Fibroblast of villous mesenchyme (primary cell): ENCODE measurements at places on chromosomes 5 and 9. TPM values are rescaled to one million over a fixed set of nuclear protein-coding genes. Genes with fewer than 3 reads are reported as not detected.
A peak's percentile ranks its signal among the peaks of the same experiment; 100 is the strongest.

DNA sequence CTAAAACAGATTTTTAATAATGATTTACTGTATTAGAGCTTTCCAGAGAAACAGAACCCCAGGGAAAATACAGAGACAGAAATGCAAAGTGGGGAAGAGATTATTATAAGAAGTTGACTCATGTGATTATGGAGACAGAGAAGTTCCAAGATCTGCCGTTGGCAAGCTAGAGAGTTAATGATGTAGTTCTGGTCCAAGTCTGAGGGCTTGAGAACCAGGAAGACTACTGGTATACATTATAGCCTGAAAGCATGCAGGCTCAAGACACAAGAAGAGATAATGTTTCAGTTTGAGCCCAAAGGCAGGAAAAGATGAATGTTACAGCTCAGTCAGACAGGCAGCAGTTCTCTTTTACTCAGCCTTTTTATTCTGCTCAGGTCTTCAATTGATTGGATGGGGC is 98.8 kb upstream of the NFIL3 start:
- no peak for DNase-seq

DNA sequence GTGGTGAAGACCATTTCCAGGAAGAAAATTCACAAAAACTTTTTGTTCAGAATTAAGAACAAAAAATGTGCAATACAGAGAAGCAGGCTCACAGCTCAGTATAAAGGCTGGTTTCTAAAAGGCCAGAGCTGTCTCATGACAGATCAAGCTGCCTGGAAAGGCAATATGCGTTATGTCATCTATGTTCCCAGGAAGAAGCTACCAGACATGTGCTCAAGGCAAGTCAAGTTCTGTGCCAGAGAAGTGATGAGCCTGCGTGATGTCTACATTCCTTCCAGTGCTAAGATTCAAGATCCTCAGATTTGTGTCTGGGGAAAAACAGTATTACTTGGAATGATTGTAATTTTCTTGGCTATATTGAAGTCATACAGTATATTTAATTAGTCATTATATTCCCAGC is 104.3 kb downstream of the PDE4D start:
- DNase-seq, result peak; percentile 62

The MEF2C gene
- total RNA-seq, result 8.1 and 16.0 TPM in 2 replicates

DNA sequence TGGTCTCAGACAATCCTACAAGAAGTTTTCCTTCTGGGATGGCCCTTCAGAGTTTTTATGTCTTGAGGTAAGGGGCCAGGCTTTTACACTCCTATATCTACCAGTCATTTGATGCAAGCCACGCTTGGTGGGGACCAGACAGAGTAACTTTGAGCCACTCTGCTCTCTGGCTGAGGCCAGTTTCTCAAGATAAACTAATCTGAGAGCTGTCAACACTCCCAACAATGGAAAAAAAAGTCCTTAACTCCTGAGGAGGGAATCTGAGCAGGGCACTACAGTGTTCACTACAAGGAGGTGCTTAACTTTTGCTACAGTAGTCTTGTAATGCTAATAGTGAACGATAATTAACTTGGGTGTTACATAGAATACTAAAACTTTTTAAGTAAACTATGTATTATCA is 62.7 kb downstream of the MRPS30 start:
- DNase-seq, result no peak

GRCh38 chr9:93257808-93258331 is 73.9 kb downstream of the WNK2 start:
- no peak for DNase-seq

The KLF4 gene
- total RNA-seq, result 2.6 and 3.5 TPM in 2 replicates

GRCh38 chr5:65014769-65015168 is 246.0 kb downstream of the CWC27 start:
- no peak for DNase-seq

DNA sequence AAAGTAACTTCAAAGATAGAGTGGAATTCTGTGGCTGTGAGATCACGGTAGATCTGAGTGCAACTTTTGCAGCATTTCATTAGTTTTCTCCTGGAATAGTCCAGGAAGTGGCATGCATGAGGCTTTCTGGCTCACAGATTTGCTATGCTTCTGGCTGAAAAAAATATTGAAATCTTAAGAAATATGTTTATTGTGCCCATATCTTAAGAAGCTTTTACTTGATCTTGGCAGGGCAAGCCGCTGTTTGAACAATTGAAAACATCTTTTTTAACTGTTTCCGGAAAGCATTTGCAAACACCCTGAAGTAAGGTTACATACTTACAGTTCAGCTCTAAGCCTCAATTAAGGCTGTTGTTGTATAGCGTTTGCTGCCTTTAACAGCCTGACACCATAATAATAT is 135.7 kb upstream of the GDNF start:
- DNase-seq, result no peak

The AGXT2 gene
- total RNA-seq, result under 0.01 TPM in 1 of 2 replicates, not detected in the other

DNA sequence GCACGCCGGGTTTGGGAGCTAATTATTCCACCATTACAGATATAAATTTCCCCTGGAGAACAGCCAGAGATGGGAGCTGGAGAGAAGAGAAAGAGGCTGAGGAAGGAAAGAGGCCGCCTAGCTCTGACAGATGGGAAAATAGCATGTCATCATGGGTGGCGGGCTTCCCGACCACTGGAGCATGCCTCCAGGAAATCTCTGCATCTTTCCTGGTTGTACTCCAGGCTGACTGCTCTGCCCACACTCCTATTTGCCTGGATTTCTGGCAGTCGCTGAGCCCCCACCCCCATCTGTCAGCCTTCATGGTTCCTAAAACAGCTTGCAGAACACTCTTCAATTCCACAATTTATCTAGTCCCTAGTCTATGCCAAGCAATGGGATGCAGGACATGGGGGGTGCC is 14.3 kb upstream of the GABRP start:
- no peak for DNase-seq

GRCh38 chr5:1242733-1243486 is 17.7 kb downstream of the SLC6A18 start:
- no peak for DNase-seq

The FAM53C gene
- 34.1 and 46.6 TPM in 2 replicates for total RNA-seq

The PJA2 gene
- 77.3 and 105 TPM in 2 replicates for total RNA-seq

The SLC6A18 gene
- total RNA-seq, result not detected in 2 replicates

- no peak for DNase-seq
Observed at GRCh38 chr9:135093111-135093510, 5.6 kb downstream of the OLFM1 start.

The MRPS27 gene
- 66.7 and 88.5 TPM in 2 replicates for total RNA-seq

GRCh38 chr9:35831040-35831439 is 2.0 kb downstream of the TMEM8B start:
- DNase-seq, result no peak

DNA sequence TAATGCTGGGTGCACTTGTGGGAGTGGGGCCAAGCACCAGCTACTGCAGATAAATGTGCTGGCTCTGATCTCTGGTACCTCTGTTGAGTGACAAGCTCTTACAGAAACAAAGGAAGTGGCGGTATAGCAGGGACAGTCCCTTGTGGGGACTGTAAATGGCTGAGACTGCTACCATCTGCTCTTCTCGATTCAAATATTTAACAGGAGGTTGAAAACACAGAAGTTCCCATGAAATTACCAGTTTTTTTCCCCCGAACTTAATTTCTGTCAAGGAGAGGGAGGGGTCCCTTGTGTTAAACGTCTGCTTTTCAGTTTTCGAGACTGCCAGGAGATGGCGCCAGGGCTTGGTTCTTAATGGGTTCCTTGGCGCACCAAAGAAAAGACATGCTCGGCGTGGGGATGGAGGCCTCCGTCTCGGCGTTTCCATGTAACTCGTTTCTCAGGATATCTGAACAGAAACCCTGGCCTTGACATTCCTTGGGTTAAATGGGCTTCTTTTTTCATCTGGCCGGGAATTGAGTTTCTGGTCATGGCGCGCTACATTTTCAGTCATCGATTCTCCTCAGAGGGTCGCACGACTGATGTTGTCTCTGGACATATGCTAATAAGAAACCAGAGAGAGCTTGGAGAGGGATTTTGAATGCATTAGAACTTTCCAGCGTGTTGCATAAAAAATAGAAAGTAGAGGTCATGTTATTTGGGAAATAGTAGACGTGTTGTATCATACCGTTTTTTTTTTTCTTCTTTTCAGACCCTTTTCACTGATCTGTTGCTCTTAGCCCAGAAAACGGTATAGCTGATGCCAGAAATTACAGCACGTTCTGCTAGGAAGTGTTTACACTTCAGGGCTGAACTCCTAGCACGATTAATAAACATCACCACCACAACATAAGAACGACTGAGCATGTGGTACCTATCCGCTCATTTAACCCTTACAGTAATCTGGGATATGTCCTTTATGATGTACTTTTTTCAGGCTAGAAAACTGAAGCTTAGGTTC is 64.0 kb downstream of the CARTPT start:
- peak; percentile 79 for DNase-seq

DNA sequence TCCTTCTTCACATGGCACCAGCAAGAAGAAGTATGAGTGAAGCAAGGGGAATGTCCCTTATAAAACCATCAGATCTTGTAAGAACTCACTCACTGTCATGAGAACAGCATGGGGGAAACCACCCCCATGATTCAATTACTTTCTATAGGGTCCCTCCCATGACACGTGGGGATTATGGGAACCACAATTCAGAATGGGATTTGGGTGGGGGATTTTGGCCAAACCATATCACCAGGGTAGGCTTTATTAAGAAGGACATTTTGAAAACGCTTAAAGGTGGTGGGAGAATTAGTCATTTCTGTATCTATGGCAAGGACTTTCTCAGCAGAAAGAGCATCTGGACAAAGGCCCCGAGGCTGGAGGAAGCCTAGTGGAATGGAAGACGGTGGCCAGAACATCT is 100.2 kb upstream of the ADAMTS16 start:
- DNase-seq, result no peak

DNA sequence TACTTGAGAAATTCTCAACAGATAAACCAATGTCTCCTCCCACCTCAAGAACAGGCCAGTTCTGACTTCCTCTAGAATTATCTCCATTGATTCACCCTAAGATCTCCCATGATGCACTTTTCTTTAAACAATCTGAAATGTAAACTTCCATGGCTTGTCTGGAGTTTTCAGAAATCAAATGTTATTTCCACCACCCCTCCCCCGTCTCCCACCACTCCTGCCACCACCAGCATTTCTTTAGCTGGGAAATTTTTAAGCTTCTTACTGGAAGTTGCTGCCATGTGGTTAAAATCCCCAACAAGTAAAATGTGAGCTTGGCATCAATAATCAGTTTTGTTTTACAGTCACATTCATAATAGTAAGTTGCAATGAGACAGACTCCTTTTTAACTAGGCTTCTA is 32.8 kb upstream of the BASP1 start:
- peak; percentile 77 for DNase-seq

GRCh38 chr5:4523038-4523437 is 617.1 kb upstream of the ADAMTS16 start:
- DNase-seq, result no peak

GRCh38 chr9:87278971-87279733 is 218.5 kb upstream of the DAPK1 start:
- DNase-seq, result no peak

The LURAP1L gene
- total RNA-seq, result 38.0 and 49.0 TPM in 2 replicates

The EMB gene
- 0.86 and 0.97 TPM in 2 replicates for total RNA-seq

GRCh38 chr9:17571825-17572224 is 7.0 kb upstream of the SH3GL2 start:
- DNase-seq, result no peak

DNA sequence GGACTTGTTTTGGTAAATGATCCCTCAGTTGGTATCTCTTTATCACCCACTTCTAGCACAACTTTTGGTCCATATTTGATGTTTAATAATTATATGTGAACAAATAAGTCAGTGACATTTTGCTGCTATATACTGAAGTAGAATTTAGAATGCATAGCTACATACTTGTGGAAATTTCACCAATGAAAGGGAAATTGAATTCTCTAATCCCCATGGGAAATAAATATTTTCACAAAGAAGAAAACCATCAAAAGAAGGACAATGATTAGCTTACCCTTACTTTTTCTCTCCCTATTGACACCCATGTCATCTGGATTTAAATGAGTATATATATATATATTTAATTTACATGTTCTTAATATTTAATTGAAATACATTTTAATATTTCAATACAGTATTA is 94.3 kb upstream of the DAB2 start:
- no peak for DNase-seq

The OCLN gene
- total RNA-seq, result 0.43 and 0.64 TPM in 2 replicates

DNA sequence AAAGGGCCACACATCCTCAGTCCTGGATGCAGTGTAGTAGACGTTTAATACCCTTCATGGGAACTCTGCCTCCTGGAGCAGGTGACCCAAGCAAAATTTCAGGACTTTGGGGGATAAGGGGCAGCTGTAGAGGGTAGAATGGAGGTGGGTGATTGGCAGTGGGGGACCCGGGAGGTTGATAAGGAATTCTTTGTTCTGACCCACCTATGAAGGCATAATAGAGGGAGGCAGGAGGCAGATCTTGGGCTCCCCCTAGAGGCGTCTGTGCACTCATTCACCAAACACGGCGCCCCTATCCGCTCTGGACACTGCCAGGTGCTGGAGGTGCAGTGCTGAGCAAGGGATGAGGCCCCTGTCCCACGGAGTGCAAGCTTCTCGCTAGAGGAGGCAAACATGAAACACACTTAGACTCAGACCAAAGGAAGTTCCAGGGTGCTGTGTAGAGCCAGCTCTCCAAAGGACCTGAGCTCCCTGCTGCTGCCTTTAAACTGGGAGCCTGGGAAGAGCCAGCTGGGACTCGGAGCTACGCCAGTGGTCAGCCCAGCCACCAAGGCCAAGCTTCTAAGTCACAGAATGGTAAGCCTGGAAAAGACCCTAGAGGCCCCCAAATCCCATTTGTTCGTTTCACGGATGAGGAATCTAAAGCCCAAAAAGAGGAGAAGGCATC is 7.7 kb downstream of the IL17B start:
- DNase-seq, result peak; percentile 54

The GNA14 gene
- 1.3 and 6.5 TPM in 2 replicates for total RNA-seq

GRCh38 chr9:93471124-93471523 is 17.7 kb upstream of the FAM120AOS start:
- DNase-seq, result no peak

The IPO11 gene
- total RNA-seq, result 20.9 and 34.5 TPM in 2 replicates

DNA sequence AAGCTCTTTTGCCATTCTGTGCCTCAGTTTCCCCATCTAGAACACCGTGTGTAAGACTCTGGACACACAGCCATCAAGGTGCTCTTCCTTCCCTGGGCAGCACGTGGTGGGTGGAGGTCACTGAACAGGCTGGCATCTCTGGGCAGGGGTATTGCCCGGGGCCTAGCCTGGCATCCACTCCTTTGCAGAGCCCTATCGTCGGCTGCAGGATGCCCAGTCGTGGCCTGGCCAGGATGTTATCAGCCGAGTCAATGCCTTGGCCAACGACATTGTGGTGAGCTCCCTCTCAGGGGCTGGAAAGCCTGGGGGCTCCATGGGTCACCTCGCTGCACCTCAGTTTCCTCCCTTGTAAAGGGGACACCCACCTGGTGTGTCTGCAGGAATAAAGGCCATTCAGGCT is 4.0 kb downstream of the ADGRD2 start:
- no peak for DNase-seq

GRCh38 chr9:31759703-31760102 is 624.7 kb upstream of the ACO1 start:
- DNase-seq, result no peak
